ENCODE measurements at places on chromosomes 12 and 14.

DNA sequence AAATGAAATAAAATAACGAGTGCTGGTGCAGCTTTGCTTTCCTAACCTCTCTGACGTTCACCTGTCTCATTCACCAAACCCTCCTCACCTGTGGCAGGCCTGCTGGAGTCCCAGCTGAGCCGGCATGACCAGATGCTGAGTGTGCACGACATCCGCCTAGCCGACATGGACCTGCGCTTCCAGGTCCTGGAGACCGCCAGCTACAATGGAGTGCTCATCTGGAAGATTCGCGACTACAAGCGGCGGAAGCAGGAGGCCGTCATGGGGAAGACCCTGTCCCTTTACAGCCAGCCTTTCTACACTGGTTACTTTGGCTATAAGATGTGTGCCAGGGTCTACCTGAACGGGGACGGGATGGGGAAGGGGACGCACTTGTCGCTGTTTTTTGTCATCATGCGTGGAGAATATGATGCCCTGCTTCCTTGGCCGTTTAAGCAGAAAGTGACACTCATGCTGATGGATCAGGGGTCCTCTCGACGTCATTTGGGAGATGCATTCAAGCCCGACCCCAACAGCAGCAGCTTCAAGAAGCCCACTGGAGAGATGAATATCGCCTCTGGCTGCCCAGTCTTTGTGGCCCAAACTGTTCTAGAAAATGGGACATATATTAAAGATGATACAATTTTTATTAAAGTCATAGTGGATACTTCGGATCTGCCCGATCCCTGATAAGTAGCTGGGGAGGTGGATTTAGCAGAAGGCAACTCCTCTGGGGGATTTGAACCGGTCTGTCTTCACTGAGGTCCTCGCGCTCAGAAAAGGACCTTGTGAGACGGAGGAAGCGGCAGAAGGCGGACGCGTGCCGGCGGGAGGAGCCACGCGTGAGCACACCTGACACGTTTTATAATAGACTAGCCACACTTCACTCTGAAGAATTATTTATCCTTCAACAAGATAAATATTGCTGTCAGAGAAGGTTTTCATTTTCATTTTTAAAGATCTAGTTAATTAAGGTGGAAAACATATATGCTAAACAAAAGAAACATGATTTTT, 17.1 kb upstream of the AMN start:
- DNase-seq = no peak

- no peak for DNase-seq
Observed at GRCh38 chr12:121030576-121031212, 8.4 kb downstream of the OASL start.

DNA sequence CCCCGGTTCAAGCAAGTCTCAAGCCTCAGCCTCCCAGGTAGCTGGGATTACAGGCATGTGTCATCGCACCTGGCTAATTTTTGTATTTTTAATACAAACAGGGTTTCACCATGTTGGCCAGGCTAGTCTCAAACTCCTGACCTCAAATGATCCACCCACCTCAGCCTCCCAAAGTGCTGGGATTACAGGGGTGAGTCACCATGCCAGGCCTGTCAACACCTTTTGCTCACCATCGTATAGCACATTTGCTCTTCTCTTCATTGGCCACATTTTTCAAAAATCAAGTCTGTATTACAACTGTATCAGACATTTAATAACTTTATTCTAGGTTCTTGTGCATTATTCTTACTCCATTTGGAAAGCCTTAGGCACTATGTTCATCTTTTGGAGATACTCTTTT, 50.3 kb downstream of the BCAT1 start:
- DNase-seq = no peak

DNA sequence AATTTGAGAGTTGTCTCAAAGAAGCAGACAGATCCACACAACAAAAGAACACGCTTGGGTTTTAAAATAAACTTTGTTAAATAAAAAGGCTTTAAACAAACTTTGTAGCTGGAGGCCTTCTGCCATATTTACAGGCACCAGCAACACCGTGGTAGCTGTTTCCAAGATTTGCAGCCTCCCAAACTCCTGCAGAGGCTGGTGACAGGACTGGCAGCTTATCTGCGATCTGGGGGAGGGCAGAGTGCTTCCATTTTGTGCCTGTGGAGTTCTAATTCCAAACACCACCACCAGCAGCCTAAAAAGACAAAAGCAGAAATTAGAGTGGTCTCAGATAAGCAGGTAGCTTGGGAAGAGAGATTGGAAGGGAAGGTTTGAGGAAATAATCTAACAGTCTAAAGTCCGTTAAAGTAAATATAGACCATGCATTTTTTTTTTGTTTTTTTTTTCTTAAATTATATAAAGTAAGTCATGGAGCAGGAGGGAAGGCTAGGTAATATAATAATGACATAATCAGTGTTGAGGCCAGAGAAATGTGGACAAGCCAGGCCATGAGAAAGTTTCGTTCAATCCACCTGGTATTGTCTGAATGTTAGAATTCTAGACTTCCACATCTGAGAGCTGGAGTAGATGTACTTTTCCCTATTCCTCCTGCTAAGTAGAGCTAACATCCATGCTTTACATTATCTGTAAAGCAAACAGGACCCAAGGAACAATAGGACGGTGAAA, 69.6 kb upstream of the TMEM132D start:
- no peak for DNase-seq

GRCh38 chr14:35607380-35607779, 73.4 kb downstream of the INSM2 start:
- DNase-seq = no peak

DNA sequence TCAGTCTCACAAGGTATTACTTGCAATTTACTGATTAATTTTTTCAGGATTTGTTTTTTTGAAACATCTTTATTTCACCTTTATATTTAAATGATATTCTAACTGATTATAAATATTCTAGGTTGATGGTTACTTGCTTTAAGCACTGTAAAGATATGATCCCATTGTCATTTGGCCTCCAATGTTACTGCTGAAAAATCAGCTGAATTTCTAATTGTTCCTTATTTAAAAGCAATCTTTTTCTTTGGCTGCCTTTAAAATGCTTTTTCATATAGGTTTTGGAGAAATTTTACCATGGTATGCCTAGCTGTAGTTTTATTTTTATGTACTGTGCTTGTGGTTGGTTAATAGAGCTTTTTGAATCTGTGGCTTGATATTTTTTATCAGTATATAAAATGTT, 275.6 kb upstream of the PPFIA2 start:
- DNase-seq = no peak

- peak; percentile 58 for DNase-seq
Observed at GRCh38 chr12:50055831-50056638, 1.4 kb upstream of the ASIC1 start.

DNA sequence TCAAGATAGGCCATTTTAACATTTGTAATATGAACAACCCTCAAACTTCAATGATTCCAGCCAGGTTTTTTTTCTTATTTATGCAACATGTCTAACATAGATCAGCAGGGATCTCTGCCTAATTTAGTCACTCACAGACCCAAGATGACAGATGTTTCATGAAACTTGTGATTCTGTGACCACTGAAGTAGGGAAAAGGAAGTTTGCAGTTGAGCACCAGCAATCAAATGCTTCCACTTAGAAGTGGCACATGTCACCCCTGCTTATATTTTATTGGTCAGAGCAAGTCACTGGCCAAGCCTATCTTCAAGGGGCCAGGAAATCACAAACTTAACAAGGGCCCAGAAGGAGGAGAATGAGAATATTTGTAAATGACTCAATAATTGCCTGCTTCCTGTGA, 150.6 kb downstream of the BCAT1 start:
- no peak for DNase-seq

- DNase-seq = no peak
Observed at GRCh38 chr14:99976021-99976420, 89.2 kb upstream of the EVL start.

DNA sequence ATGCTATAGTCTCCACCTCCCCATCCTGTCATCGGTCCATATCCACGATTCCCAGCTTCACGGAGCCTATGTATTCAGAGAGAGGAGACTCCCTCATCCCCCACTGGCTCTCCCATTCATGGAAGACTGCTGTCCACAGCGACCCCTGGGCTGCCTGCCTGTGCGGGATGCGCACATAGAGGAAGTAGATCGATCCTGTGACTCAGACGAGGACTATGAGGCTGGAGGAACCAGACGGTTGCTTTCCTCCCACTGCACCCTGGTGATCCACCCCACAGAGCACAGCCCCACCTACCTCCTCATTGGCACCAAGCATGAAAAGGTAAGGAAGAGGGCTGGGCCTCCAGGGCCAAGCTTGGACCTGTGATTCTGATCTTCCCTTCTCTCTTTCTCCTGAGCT, 24.4 kb downstream of the PIGH start:
- no peak for DNase-seq

DNA sequence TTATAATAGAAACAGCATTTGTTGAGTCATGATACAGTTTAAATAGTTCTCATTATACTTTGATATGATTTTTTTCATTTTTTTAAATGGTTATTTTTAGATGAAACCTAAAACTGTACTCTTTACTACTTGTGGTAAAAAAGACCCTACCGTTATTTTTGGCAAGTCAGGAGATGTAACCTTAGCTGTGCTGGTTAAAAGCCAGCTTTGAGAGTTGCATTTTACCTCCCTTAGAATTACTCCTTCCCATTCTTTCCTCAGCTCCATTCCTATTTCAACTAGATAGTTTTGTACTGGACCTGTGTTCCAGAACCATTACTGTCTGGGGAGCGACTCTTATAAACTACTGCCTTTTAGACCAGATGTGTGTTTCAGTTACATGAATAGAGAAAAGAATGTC, 92.0 kb downstream of the RAD51B start:
- no peak for DNase-seq

GRCh38 chr12:6118891-6119568, 5.4 kb downstream of the VWF start:
- DNase-seq = no peak

- DNase-seq = no peak
Observed at GRCh38 chr12:5777451-5777850, 167.6 kb downstream of the ANO2 start.

GRCh38 chr12:119649202-119649808, 18.6 kb upstream of the PRKAB1 start:
- no peak for DNase-seq

DNA sequence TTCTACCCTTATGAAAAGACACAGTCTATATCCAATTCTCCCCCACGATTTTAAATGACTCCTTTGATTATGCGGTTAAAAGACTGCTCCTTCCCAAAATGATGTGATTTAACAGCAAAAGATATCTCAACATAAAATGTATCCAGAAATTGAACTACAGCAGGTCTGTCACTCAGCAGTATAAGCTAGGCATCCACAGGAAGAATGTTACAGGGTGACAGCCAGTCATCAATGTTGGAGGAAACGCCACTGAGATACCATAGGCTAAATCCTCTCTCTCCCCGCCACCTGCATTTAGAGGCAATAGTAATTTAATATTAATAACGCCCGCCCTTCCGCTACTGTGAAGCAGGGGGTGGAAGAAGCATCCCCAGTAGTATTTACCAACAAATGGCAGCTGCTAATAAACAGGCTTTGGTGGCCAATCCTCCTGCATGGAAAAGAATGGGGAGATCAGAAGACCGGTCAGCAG, 613 bp downstream of the RECQL start:
- no peak for DNase-seq

- no peak for DNase-seq
Observed at GRCh38 chr12:73372856-73373255, 1100.7 kb downstream of the TRHDE start.

DNA sequence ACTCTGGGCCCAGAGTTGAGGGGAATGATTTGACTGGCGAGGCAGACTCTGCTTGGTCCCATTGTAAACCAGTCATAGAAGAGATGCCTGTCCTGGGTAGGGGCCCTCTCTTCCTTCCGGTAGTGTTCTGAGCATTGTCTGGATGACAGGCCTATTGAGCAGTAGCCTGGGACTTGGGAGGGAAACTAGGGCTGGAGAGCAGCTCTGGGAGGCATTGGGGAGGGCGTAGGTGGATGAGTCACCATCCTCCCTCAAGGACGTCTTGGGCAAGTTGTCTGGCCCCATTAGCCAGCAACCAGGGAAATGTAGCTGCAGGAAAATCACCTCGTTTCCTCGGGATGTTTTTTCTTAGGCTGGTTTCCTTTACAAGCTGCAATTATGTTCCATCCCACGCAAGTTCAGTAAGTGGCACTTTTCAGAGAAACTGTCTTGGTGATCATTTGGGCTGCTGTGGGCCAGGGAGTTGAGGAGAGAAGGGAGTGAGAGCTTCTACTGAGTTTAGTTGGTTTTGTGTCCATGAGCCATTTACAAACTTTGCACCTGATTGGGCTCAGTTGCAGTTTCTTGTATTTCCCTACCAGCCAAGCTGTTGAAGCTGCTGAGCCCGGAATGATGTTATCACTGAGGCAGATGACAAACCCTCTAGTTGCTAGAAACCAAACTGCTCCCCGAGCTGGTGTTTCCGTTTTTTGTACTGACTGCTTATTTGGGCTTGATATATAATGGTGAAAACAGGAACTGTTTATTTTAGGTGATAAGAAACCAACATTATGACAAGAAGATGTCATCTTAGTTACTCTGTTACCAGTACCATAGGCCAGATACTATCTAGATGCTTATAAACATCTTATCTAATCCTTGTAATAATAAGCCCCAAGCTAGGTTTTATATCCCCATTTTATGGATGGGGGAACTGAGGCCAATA, 147.6 kb downstream of the CHST11 start:
- DNase-seq = peak; percentile 79

- DNase-seq = no peak
Observed at GRCh38 chr12:77514511-77514910, 316.2 kb upstream of the NAV3 start.

DNA sequence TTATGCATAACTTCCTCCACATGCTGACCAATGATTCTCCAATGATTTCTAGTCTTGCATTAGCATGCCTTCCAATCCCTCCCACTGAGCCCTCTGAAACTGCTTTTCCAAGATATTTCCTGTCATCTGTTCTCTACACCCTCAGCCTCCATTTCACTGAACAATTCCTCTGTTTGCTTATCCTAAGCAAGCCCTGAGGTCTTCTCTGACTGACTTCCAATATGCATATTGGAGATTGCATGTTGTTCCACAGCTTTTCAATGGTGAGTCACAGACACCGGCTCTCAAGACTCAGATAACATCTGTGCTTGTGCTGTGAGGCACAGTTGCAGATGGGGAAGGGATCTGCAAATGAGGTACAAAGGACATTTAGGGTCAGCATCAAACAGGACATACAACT, 141.0 kb downstream of the SLC16A7 start:
- no peak for DNase-seq

DNA sequence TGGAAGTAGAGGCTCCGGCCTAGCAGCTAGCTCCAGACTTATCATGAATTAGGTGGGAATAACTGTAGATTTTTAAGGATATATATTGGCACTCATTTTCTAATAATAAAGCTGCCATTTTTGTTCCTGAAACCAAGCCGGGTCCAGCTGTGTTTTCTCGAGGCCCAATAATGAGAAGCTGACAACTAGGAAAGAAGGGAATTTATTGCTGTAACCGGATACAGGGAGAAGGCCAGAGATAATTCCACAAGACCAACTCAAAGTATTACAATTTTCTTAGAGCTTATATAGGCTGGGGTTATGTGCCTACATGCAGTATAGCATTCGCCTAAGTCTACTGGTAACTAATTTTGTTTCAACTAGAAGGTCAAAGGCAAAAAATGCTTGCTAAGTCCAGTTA, 122.3 kb upstream of the FBXO33 start:
- no peak for DNase-seq

- DNase-seq = peak; percentile 93
Observed at GRCh38 chr12:1939801-1940607, 21.6 kb upstream of the CACNA2D4 start.

Measured in testis (tissue), 5 donors.